ENCODE measurements at places on chromosomes 12 and 14.

GRCh38 chr12:78865516-78865915, 942 bp downstream of the SYT1 start:
- DNase-seq = peak; percentile 12

DNA sequence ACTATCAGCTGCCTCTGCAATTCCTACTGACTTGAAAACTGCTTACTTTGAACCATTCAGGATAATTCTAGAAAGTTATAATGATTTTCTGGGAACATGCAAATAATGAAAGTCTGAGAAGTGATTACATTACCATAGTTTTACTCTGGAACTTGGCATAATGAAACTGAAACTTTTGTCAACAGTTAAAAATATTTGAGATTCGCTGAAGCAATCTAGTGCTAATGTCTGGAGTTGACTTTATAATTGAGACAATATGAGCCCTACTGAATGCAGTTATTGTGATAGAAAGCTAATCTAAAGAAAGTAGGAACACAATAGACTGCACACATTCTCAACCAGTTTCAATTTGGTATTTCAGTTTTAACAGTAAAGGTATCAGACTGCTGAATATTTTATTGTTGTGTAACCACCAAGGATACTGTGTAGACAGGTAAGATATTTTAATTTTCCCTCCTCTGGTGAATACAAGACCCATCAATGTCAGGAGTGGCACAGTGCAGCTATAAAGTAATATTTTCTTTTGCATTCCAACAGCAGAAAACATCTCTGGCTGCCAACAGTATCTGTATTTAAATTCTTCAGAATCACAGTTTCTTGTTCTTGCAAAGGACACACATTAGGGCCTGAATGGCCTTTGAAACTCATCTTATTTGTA, 483.5 kb downstream of the ATP23 start:
- DNase-seq = no peak

- DNase-seq = peak; percentile 59
Observed at GRCh38 chr12:50401500-50402081, 906 bp downstream of the LARP4 start.

DNA sequence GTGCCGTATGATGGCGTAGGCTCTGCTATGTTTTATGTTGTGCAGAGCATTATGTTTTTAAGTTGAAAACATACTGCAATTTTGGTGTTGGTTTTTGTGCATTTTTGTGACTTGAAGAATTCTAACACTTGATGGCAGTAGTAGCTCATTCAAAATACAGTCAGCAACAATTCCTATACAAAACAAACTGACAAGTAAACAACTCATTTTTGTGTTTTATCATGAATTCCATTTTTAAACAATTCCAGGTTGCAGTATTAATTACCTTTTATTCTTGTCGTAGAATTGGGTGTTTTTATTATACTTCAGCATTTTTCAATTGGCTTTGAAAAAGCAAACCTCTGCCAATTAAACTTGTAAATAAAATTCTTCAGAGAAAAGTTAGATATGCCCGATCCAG, 4.1 kb upstream of the CCER1 start:
- no peak for DNase-seq

GRCh38 chr14:100020629-100021028, 44.6 kb upstream of the EVL start:
- no peak for DNase-seq

Measured in neural progenitor cell (in vitro differentiated cells).